ENCODE measurements at places on chromosomes 1 and 21. TPM values are rescaled to one million over a fixed set of nuclear protein-coding genes. Genes with fewer than 3 reads are reported as not detected.

GPR25 gene
- not detected for total RNA-seq

GFI1 gene
- total RNA-seq, result 0.05 TPM

GBP1 gene
- 4.9 TPM for total RNA-seq

NPL gene
- total RNA-seq, result 23.7 TPM

AMPD1 gene
- not detected for total RNA-seq

RGS8 gene
- not detected for total RNA-seq

PSEN2 gene
- total RNA-seq, result 20.0 TPM

CIART gene
- total RNA-seq, result 1.4 TPM

GNAT2 gene
- not detected for total RNA-seq

CFHR2 gene
- total RNA-seq, result not detected

SPRR2A gene
- not detected for total RNA-seq

Measured in NCI-H460 (cell line).